ENCODE measurements at places on chromosomes 6 and 20.

DNA sequence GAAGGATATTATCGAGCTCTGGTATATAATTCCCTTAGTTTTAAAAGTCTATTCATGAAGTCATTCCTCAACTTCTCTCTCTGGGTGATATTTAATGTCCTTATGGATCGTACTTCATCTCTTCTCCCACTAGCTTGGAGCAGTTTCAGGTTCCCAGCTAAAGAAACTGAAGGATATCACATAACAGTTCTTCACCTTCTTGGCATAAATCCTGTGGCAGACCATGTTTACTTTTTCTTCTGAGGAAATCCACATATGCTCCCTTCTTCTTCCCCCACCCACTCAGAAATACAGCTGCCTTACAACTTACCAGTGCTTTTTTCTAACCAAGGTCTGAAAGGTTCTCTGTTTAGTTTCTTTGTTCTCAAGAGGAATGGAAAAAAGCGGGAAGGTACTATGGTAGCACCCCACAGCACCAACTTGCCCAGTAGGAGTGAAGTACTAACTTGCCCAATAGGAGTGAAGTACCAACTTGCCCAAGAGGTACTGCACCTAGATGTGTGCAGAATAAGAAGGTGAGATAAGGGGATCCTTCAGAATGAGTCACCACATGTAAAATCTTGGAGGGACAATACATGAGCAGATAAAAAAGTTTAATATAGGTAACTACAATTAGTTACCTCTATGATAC is 53.1 kb downstream of the TSPYL4 start:
- DNase-seq: no peak

DNA sequence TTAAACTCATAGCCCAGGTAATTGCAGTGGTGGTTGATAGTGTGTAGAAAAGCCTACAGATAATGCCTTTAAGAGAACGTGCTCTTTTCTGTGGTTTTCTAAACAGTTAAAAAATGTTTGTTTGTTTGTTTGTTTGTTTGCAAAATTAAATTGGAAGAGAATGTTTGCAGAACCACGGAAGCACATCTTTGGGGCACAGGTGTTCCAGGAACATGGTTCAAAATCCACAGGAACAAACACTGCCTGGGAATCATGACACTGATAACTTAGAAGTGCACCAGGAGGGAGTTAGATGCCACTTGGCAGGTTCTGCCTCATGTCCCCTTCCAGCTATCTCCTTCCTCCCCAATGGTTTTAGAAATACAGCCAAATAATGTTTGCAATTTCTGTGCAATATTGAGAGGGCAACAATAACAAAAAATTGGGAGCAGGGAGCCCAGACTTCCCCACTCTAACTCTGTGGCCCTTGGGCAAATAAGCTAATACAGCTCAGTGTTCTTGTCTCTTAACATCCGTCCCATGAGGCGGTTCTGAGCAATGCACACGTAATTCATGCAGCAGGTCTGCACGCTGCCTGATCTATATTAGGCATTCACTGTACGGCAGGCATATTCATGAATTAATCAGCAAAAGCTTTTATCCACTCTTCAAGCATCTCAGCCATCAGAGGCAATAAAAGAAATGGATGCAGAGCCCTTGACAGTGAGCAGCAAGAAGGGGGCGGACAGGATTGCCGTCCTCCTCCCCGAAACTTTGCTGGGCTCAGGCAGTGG is 274.3 kb upstream of the FOXQ1 start:
- DNase-seq: no peak

- DNase-seq: no peak
Observed at GRCh38 chr6:125365230-125365629, 63.5 kb upstream of the HDDC2 start.

GRCh38 chr6:40355532-40355931 is 231.6 kb downstream of the LRFN2 start:
- DNase-seq: no peak

DNA sequence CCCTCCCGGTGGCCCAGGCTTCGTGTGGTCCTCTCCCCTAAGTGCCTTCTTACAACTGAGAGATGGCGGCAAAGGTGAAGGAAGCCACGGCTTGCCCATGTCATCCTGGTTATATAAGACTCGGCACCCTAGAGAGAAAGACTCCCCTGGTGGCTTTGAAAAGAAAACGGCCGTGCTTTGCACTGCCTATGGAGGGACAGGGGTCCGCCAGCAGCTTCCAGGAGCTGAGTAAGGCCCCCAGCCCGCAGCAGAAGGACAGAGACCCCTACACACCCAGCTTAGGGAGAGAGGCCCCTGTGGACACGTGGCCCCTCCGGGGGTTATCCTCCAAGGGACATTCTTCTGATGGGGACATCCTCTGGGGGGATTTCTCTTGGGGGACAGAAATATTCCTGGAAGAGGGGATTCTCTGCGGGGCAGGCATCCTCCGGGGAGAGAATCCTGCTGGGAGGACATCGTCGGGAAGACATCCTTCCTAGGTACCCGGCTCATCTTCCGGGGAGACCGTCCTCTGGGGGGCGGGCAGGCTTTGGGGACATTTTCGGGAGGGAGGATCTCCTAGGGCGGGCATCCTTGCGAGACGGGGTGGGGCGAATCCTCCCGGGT is 511 bp upstream of the OGFR start:
- DNase-seq: peak; percentile 67

GRCh38 chr6:166007349-166008263 is 160.0 kb downstream of the TBXT start:
- no peak for DNase-seq

DNA sequence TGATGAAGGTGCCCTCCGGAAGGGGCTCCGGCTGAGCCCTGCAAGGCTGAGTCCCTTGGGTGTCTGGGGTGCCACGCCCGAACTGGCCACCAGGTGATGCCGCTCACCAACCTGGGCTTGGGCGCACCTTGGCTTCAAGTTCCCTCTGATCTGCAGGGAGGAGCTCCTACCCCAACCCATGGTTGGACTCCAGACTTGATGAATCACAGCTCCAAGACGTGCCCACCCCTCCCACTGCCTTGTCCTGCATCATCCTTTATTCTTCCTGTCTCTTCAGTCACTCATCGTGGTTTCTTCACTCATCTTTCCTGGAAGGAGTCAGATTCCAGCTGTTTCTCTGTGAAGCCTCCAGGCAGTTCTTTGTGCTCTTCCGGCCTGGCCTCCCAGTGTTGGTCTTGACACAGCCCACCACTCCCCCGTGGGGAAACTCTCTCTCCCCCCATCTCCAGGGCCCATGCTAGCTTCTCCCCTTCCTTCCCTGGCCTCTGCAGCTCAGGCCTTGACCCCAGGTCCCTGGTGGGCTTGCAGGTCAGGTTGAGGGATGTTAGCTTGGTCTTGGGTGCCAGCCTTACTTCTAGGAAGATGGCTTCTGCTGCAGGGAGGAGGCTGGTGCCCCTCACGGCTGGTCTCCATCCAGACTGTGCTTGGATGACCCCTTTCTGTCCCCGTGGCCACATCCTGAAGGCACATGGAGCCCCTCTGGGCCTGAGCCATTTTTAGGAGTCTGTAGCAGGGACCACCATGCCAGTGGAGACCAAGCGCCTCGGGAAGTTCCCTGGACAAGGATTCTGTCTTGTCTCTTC is 2.6 kb upstream of the ZBP1 start:
- peak; percentile 47 for DNase-seq

DNA sequence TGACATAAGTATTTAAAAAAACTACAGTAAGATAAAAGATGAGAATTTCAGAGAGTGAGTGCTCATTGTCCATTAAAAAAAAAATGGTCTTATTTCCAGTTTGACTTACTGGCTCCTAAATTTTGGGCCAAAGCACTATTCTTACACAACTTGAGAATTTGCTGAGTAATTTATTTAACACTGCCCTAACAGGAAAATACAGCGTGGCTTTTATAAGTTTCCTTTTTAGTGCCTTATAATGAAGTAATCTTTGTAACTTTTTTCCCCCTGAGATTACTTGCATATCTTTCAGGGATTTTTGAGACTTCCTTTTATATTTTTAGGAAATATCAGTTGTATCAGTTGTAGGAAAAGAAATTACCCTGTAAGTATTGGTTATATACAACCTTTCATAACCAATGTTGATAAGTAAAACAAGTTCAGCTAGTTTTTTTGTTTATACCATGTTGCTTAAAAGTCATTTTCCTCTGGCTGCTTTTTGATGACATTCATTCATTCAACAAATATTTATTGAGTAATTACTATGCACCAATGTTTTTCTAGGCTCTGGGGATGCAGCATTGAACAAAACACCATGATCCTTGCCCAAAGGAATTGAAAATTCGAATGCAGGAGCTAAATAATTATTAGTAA is 106.4 kb upstream of the SGK1 start:
- DNase-seq: no peak

All from SK-N-DZ (cell line).